ENCODE measurements at places on chromosomes 4 and X.

DNA sequence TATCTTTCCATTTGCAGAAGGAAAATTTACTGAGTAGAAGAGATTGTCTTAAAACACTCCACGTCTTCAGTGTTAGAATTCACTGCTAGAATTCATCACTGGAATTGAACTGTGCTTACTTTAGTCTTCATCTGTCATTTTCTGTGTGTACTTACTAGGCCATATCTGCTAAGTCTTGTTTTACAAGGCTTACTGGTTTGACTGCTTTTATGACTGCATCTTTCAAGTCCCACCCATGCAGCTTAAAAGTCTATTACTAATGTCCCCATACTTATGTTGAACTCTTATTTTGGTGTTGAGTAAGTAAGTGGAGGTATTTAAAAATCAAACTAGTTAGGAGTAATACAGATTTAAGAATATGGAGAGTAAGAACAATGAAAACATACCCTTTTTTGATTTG is 14.6 kb downstream of the CLCN3 start:
- no peak for DNase-seq

- no peak for DNase-seq
These were observed 124.1 kb upstream of the SPIN4 start for GRCh38 chrX:63475200-63475599.

DNA sequence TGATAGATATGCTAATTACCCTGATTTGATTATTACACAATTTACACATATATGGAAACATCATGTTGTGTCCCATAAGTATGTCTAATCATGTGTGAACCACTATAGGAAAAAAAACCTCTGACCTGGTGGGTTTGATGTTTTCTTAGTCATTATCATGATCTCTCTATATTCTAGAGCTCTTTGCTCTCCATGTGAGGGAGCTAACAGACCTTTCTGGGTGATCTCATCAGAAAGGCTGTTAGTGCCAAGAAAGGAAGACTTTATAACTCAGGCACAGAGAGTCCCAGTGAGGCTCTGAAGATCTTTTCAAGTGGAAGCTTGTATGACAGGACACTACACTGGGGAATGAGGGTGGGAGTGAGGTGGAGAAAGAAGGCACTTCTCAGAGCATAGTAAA is 527.7 kb upstream of the MAGEB2 start:
- DNase-seq, result no peak

GRCh38 chr4:94462572-94462971 is 10.8 kb downstream of the PDLIM5 start:
- no peak for DNase-seq

DNA sequence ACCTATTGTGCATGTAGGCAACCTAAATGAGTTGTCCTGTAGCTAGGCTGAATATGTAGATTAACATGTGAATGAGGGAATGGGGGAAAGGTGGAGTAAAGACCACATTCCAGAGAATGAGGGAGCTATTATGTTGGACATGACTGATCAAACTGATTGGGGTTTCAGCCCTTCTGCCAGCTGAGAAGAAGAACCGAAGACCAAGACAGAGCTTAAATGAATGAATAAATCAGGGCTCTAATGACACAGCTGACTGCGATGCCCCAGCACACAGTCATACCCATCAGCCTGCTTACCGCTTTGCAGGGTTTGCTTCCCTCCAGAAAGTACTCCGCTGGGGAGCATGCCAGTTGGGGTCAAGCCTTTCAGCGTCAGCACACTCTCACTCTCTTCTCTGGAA is 315.4 kb downstream of the PPP3CA start:
- DNase-seq, result no peak

- DNase-seq, result no peak
These were observed 102.0 kb downstream of the AFAP1 start for GRCh38 chr4:7837597-7838135.

- DNase-seq, result no peak
These were observed 35.4 kb upstream of the PDLIM3 start for GRCh38 chr4:185570727-185571126.

- no peak for DNase-seq
These were observed 103.0 kb upstream of the KLF3 start for GRCh38 chr4:38560768-38561558.

- no peak for DNase-seq
These were observed 18.7 kb upstream of the WDR1 start for GRCh38 chr4:10135260-10135659.

DNA sequence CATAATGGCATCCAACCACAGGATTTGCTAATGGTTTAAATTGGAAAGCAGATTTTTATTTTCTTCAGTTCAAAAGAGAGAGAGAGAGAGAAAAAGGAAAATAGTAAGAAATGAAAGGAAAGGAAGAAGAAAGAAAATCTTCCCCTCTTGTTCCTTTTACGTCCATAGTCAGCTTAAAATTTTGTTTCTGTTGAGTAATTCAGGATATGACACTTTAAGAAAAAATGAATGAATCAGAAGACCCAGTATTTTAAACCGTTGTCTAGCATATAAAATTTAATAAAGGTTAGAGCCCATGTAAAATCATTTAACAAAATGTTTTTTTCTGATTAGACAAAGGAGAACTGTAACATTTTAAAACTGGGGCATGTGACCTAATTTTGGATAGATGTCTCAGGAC is 391.8 kb upstream of the EPHA5 start:
- DNase-seq, result no peak

DNA sequence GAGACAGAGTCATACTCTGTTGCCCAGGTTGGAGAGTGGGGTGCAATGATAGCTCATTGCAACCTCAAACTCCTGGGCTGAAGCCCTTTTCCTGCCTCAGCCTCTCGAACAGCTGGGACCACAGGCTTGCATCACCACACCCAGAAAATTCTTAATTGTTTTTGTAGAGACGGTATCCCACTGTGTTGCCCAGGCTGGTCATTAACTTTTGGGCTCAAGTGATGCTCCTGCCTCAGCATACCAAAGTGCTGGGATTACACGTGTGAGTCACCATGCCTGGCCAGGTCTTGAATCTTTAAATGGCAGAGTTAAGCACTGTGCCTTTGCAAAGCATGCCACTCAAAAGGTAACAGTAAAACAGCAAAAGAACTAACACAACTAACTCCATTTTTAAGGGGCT is 28.6 kb upstream of the BBS12 start:
- DNase-seq, result no peak

GRCh38 chr4:95674521-95674981 is 125.8 kb upstream of the UNC5C start:
- no peak for DNase-seq

- DNase-seq, result no peak
These were observed 993.6 kb downstream of the ARAP2 start for GRCh38 chr4:35250761-35251160.

DNA sequence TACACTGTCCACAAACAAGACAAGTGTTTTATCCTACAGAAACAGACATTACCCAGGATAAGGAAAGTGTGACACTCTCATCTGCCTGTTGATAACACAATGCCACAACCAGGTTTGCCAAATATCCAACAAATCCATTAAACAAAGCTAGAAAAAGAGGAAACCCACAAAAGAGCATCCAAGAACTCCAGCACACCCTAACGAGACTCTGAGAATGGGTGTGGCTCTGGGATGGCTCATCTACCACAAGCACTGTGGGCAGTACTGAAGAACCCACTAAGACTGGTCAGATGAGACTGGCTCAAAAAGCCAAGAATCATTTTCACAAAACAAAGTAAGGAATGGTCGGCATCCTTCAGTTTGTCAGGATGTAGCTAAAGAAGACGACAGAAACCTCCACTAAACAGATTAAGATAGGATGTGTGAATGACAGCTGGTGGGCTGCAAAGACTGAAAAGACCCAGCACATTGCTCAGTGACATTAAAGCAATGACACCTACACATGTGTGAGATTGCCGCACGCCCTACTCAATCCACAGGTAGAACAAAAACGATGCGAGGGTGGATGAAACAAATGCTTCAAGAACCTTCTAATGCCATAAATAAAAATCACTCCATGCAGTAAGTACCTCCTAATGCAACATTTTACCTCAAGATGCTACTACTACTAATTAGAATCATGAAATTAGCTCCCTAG is 14.7 kb downstream of the ATP8A1 start:
- DNase-seq, result no peak

GRCh38 chr4:145427991-145428390 is 53.7 kb upstream of the SMAD1 start:
- DNase-seq, result no peak

DNA sequence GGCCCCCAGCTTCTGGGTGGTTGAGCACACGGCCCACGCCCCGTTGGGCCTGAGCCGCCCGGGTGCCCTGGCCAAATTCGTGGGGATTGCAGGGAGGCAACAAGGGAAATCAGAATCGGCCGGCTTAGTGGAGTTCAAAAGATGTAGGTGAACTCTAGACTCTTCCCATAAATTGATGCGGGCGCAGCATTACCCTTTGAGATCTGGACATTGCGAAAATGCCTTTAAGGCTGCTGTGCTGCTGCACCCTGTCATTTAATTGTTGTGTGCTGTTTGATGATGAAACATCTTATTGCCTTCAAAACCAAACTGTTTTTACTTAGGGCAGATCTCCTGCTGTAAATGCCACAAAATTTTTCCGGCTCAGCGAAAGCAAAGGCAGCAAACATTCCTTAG is 409 bp upstream of the MPP1 start:
- no peak for DNase-seq

DNA sequence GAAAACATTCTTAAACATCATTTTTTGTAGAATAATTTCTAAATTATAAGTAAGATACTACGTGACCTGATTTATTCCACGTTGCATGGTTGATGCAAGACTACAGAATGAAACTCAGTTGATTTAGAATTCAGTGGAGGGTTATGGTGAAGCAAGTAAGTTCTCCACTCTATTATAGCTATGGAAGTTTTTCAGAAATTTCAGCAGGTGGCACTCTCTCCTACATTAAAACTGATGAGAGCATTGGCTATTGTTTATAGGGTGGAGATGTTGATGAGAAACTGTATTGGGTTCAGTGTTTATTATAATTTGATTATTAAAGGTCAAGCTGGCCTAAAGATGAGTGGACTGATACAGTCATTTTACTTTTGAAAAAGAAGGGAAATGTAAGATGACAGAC is 88.0 kb downstream of the FNIP2 start:
- no peak for DNase-seq

- no peak for DNase-seq
These were observed 23.6 kb upstream of the C4orf50 start for GRCh38 chr4:6041800-6042199.

GRCh38 chr4:22670956-22671355 is 21.8 kb upstream of the GBA3 start:
- no peak for DNase-seq

DNA sequence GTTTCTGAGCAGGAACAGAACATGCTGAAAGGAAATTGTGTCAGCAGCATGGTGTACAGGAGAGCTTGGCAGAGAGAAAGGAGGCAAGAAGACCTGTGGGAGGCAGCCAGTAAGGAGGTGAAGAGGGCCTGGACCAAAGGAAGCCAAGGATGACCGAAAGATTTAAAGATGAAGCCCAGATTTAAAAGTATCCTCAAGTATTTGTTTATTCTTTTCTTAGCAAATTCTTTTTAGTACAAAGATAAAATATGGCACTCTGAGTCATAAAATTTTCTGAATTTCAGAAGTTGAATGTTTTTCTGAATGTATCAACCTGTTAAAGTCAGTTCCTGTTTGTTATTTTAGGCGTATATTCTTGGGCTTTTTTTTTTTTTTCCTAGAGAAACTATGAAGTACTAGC is 3.5 kb downstream of the PKD2 start:
- no peak for DNase-seq

- DNase-seq, result no peak
These were observed 660 bp downstream of the WWC2 start for GRCh38 chr4:183099537-183100297.

DNA sequence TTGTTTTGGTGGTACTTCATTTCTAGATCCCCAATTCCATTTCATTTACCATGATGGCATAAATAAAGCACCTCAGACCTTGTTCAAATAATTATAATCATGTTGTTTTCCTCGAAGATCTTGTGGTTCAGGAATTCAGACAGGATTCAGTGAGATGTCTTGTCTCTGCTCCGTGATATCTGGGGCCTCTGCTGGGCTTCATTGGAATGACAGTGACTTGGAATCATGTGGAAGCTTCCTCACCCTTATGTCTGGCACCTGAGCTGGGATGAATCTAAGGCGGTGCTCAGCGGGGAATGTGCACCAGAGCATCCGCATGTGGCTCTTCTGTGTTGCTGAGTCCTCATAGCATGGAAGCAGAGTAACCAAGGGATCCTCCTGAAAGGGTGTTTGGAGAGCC is 132.2 kb downstream of the VEGFC start:
- DNase-seq, result no peak

- no peak for DNase-seq
These were observed 402.7 kb downstream of the HNRNPD start for GRCh38 chr4:81971061-81971460.

- DNase-seq, result no peak
These were observed 18.0 kb downstream of the RUFY3 start for GRCh38 chr4:70739496-70740337.

- no peak for DNase-seq
These were observed 23.6 kb downstream of the CFAP99 start for GRCh38 chr4:2442175-2442993.

GRCh38 chr4:37780444-37781130 is 45.9 kb upstream of the PGM2 start:
- no peak for DNase-seq

DNA sequence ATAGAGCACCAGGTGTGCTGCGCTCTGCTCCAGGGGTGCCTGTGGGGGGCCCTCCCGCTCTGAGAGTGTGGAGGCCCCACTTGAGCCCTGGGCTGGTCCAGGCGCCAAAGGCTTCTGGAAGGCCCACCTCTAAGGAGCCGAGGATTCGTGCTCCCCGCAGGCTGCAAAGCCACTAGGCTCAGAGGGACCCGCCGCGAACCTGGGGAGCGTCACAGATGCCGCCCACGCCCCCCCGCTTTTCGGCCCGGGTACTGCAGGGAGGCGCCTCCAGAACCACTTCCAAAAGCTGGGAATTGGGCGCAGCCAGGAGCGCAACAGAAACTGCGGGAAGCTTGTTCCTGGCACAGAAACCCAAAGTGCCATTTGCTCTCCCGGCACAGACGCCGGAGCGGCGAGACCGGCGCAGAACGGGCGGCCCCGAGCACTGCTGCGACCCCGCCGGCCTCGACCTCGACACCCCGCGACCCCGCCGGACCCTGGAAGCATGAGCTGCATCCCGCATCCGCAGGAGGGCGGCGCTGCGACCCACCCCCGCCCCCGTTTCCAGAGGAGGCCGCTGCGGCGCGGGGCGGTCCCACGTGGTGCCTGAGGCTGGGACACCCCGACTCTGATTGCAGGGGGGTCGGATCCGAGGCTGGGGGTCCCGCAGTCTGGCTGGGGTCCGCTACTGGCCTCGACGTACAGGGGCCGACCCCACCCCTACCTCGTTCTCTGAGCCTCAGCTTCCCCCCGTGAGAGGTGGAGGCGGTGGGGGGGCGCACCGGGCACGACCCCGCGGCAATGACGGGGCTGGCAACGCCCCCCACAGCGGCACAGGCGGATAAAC is 30.8 kb downstream of the CPLX1 start:
- no peak for DNase-seq

- DNase-seq, result no peak
These were observed 12.4 kb upstream of the DHRSX start for GRCh38 chrX:2513121-2513664.
